ENCODE measurements at places on chromosomes 5 and 9.

GRCh38 chr5:100690036-100690560 is 154.9 kb downstream of the FAM174A start:
- DNase-seq = no peak

DNA sequence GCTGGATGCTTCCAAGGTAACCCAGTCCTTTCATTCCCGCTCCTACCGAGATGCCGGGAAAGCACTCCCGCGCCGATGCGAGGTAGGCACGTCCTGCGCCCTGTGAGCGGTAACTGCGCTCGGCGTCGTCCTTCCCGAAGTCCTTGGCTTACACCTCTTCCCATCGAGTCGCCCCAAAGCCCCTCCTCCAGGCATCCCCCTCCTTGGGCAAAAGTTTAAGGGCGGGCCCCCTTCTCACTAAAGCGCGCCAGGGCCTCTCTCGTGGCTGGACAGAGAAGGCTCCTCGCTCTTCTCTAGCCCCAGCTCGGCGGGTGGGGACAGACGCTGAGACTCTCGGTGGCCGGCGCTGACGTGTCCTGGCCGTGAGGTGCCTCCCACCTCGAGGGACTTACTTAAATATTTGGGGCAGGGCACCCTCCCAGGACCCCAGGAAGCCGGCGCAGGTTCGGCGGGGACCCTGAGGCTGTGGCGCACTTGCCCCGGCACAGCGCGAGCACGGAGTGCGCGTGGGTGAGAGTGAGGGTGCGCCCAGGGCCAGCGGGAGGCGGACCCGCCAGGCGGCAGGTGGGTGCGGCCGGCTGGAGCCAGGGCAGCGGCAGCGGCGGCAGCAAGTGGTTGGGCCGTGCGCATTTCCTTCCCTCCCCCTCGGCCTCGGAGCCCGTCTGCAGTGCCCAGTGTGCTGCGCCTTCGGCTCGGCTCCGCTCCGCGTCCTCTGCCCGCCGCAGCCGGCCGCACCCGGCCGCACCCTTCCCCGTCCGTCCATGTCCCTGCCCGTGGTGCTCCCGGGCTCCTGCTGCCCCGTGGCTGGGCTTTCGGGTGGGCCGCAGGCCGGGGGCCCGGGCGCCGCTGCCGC is at the start of gene ENTREP1:
Gene ENTREP1, plus strand, starts transcription at position 667 of the 853 bp plus-strand sequence. Its CDS starts 95 bp downstream, at position 762.
- no peak for DNase-seq

GRCh38 chr5:112294126-112294525 is 125.0 kb downstream of the EPB41L4A start:
- no peak for DNase-seq

DNA sequence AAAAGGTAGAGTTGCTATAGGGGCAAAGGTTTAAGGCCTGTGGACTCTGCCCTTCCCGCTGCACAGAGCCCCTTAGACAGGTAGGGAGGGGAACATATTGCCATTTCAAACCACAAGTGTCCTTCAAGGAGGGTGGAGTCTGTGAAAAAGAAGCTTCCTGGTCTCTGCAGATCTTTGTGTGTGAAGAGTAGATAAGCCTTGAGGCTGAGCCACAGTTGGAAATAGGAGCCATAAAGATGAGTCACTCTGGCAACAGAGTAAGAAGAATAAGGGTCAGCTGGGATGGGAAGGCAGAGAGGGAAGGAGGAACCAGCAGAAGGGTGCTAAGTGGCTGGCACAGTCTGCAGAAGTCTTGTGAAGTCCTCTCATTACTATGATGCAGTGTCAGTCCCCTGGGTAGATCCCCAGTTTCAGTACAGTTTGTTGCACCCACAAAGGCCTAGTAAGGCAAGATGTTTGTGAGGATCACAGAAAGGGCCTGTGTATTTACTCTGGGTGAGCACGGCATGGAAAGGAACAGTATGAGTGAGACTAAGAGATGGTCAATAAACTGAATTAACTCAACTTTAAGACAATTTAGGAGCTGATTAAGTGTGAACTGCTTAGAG is 18.1 kb downstream of the GRXCR2 start:
- DNase-seq = no peak

GRCh38 chr5:17944046-17944445 is 309.8 kb downstream of the TAF11L14 start:
- no peak for DNase-seq

Measured in stimulated activated CD4-positive, alpha-beta T cell treated with anti-CD3 and anti-CD28 coated beads, Interleukin-1b, Interleukin-23, amount 100 ng/mL, for 4 hours (primary cell).